ENCODE measurements at places on chromosomes 7 and 10.
A peak's percentile ranks its signal among the peaks of the same experiment; 100 is the strongest.

- no peak for DNase-seq
Measured at GRCh38 chr7:29400437-29400836, 163.2 kb upstream of the PRR15 start.

DNA sequence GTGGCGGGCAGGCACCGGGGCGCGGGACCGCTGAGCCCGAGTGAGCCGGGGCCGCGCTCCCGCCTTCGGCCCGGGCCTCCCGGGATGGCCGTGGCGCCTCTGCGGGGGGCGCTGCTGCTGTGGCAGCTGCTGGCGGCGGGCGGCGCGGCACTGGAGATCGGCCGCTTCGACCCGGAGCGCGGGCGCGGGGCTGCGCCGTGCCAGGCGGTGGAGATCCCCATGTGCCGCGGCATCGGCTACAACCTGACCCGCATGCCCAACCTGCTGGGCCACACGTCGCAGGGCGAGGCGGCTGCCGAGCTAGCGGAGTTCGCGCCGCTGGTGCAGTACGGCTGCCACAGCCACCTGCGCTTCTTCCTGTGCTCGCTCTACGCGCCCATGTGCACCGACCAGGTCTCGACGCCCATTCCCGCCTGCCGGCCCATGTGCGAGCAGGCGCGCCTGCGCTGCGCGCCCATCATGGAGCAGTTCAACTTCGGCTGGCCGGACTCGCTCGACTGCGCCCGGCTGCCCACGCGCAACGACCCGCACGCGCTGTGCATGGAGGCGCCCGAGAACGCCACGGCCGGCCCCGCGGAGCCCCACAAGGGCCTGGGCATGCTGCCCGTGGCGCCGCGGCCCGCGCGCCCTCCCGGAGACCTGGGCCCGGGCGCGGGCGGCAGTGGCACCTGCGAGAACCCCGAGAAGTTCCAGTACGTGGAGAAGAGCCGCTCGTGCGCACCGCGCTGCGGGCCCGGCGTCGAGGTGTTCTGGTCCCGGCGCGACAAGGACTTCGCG lies 534 bp downstream of the FZD9 start:
- DNase-seq, result no peak

- DNase-seq, result no peak
Measured at GRCh38 chr10:30026578-30026977, 32.8 kb downstream of the JCAD start.

DNA sequence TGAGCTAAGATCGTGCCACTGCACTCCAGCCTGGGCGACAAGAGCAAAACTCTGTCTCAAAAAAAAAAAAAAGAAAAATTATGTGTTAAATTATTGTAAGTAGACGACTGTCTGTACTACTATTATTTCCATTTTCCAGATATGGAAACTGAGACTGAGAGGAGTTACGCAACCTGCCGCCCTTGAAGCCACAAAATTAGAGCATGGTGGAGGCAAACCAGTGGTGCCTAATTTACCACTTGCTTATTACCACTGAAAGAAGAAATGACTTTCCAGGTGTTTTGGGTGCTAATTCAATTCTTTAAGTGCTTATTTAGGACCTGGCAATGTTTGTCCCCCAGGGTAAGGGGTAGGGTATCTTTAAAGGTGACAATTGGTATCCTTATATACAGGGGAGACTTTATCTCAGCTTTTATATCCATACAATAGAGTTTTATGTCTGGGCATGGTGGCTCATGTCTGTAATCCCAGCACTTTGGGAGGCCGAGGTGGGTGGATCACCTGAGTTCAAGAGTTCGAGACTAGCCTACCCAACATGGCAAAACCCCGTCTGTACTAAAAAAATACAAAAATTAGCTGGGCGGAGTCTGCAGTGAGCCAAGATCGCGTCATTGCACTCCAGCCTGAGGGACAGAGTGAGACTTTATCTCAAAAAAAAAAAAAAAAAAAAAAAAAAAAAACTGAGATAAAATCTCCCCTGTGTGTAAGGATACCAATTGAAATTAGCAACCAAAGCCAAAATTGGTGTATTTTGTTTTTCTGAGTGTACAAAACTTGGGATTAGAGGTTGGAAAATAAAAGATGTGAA lies 16.6 kb upstream of the CAMK1D start:
- DNase-seq, result no peak

DNA sequence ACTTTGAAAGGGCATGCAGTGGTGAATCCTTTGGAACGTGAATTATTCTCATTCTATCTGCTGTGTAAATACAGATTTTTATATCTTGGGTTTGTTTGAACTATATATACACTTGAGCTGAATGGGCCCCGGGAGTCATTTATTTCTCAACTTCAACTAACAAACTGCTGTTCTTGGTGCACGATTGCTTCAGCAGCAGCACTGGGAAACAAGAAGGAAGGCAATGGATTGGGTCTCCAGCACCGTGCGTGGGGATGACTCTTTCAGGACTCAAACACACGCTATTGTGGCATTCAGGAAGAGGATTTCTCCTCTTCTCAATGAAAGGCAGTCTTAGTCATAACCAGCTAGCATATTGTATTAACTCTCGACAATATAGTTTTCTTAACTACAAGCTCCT lies 226.0 kb upstream of the NFE2L3 start:
- DNase-seq, result peak; percentile 55

- DNase-seq, result no peak
Measured at GRCh38 chr10:51421853-51422252, 277.5 kb downstream of the CSTF2T start.

DNA sequence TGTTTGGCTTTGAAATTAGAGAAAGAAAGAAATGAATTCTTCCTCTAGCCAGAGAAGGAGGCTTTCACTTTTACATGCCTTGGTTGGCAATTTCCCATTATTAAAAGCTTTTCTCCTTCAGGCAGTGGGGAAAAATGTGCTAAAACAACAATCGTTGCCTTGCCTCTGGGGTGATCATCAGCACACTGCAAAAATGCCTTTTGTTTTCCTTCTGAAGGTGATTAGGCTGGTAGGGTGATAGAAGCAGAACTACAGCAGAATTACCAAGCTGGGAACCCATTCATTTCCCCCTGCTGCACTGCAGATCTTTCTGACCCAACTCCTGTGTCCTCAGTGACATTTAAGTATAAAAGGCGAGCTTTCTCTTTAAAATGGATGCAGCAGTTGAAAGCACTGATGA lies 22.2 kb downstream of the ANK3 start:
- no peak for DNase-seq

- peak; percentile 43 for DNase-seq
Measured at GRCh38 chr7:28533731-28534531, 121.6 kb downstream of the CREB5 start.

DNA sequence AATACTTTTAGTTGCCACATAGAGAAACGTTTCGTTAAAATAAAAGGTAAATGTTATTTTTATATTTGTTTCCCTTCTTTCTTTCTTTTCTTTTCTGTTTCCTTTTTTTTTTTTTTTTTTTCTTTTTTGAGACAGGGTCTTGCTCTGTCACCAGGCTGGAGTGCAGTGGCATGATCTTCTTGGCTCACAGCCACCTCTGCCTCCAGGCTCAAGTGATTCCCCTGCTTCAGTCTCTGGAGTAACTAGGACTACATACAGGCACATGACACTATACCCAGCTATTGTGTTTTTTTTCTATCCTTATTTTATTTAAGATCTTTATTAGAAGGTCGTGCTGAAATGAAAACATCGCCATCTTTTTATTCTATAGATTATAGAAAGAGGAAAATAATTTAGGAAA lies 661.8 kb upstream of the MBL2 start:
- no peak for DNase-seq

- DNase-seq, result peak; percentile 50
Measured at GRCh38 chr7:114255404-114255841, 159.2 kb upstream of the FOXP2 start.

GRCh38 chr7:29548823-29549222 lies 14.8 kb upstream of the PRR15 start:
- peak; percentile 84 for DNase-seq

DNA sequence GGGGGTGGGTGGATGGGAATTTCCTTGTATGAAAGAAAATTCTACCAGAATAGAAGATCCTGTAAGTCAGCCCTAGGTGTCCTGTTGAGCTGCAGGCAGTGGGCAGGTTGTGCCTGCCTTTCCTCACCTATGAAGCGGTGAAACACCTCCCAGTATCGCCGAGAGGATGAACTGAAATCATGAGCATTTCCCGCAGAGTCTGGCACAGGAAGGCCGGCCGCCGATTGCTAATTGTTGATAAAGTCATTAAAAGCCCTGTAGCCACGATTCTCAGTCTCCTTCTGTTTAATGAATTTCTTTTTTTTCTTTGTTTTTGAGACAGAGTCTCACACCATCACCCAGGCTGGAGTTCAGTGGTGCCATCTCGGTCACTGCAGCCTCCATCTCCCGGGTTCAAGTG lies 142.1 kb downstream of the CAMK1D start:
- DNase-seq, result no peak

- DNase-seq, result peak; percentile 75
Measured at GRCh38 chr10:73209705-73210104, 37.4 kb downstream of the DNAJC9 start.

DNA sequence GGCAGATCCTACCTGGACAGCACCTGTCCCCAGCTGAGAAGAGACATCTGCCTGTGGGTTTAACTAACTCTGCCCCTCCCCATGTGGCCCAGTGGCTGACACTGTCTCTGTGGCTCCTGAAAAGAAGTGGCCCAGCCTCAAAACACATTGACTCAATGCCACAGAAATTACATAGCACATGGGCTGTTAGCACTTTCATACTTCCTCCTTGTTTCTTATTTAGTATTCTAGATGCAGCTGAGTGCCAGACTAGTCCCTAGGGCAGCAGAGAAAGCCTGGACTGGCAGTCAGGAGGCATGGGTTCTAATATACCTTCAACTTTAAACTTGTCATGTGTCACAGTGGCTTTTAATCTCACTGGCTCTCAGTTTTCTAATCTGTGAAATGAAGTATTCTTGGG lies 171.0 kb downstream of the TRIL start:
- no peak for DNase-seq

DNA sequence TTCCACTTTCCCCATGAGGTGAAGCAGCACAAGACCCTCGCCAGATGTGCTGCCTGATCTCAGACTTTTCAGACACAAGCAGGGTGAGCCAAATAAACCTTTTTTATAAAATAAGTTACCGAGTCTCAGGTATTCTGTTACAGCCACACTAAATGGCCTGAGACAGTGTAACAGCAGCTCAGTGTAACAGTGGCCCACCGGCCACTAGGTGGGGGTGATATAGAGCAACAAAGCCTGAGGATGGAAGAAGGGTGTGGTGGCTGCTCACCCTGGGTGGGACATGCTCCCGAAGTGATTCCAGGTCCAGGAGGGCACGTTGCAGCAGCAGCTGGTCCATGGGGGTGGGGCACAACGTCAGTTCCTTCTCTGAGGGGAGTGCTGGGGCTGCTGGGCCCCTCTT lies 44.6 kb downstream of the BMS1 start:
- DNase-seq, result no peak

GRCh38 chr10:109920016-109920415 lies 3.3 kb downstream of the XPNPEP1 start:
- DNase-seq, result no peak

DNA sequence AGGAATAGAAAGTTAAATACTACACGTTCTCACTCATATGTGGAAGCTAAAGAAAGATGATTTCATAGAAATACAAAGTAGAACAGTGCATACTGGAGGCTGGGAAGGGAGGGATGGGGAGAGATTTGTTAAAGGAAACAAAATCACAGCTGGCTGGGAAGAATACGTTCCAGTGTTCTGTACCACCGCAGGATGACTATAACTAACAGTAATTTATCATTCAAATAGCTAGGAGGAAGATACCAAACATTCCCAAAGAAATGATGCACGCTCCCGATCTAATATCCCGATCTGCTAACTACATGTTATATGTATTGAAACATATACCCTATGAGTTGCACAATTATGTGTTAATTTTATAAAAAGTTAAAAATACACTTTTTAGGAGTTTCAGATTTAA lies 162.3 kb downstream of the ZMYND11 start:
- no peak for DNase-seq

- DNase-seq, result no peak
Measured at GRCh38 chr7:48471196-48471595, 299.9 kb downstream of the ABCA13 start.

- DNase-seq, result peak; percentile 85
Measured at GRCh38 chr7:94022550-94022949, 18.4 kb upstream of the BET1 start.
